Stimulated activated CD8-positive, alpha-beta memory T cell treated with anti-CD3 and anti-CD28 coated beads, Interleukin-7, amount 100 ng/mL, for 1 hour (primary cell): ENCODE measurements at places on chromosomes 11 and 22.

DNA sequence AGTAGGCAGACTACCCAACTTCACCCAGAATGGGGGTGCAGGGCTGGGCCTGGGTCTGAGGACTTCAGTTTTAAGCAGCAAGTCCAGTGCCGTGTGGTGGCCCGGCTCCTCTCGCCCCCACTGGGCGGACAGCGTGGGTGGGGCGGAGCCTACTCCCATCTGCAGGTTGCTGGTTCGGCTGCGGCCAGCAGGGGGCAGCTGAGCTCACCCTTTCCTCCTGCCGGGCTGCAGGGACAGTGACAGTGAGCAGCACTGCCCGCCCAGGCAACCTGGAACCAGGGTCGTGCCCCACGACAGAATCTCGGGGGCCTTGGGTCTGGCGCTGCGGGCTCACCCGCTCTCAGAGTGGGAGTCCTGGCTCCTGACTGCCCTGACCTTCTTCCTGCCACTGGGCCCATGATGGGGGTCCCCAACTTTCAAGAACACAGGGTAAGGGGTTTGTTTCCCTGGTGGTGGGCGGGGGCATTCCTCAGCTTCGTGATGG lies 6.2 kb upstream of the NEAT1 start:
- peak; percentile 86 for DNase-seq

- no peak for DNase-seq
These were observed 5.3 kb upstream of the NAA40 start for GRCh38 chr11:63933459-63933858.

DNA sequence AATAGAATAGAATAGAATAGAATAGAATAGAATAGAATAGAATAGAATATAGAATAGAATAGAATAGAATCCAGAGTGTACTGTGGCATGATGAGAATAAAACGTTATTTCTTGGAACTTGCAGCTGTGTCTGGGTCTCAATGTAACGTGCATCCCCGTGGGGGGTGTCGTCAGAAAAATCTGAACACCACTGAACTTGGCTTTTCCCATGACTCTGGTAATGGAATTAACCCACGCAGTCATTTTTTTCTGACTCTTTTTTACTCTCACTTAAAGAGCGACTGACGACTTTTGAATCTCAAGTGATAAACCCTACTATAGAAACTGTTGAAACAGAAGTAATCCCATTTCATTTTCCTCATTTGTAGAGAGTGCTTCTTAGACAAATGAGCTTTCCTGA lies 92.4 kb upstream of the BID start:
- DNase-seq, result no peak

DNA sequence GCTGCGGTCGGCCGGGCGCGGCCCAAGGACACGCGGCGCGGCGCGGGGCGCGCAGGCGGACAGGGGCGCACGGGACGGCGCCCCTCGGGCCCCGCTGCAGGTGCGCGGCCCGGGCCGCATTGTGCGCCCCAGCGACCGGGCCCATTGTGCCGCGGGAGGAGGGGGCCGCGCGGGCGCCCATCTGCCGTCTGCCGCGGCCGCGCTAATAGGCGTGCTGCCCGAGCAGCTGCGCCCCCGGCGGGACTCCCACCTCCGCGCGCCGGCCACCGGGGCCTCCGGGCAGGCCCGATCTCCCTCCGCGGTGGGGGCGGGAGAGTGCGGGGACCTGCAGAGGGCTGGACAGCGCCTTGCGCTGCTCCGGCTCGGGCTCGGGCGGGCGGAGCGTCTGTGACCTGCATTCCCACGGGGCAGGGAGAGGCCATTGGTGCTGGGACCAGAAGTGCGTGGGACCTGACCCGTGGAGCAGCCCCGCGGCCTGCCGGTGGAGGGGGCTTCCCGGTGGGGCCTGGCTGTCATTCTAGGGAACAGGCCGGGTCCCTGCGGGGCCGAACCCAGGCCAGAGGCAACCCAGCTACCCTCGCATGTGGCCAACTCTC lies 933 bp downstream of the BRSK2 start:
- DNase-seq, result no peak

DNA sequence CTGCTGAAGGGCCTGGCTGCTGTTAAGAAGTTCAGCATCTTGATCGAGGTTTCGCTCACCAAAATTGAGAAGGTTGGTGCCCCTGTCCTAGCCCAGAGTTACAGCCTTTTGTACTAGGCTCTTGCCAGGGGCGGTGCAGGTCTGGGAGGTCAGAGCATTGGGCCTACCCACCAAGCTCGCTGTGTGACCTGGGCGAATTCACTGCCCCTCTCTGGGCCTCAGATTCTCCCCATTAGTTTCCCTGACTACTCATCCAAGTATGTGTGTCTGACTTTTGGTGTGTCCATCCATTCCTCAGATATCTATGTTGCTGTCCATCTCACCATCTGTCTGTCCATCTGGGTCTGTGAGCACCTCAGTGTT lies 10.9 kb downstream of the USP35 start:
- DNase-seq, result no peak

DNA sequence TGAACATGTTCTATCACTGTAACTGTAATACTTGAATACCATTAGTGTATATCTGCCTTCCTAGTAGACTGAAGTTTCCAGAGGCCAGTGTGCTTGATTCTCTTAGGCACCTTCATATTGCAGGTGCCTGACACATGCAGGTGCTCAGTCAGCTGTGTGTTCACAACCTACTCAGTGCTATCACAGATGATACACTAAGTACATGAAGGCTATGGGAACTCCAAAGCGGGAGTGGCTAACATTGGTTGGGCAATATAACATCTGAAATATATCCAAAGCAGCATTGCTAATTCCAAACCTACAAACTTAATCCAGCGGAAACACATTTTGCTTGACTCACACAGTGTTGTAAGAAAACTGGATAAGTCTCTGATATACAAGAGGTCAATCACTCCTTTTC lies 539.3 kb upstream of the ISX start:
- DNase-seq, result no peak

DNA sequence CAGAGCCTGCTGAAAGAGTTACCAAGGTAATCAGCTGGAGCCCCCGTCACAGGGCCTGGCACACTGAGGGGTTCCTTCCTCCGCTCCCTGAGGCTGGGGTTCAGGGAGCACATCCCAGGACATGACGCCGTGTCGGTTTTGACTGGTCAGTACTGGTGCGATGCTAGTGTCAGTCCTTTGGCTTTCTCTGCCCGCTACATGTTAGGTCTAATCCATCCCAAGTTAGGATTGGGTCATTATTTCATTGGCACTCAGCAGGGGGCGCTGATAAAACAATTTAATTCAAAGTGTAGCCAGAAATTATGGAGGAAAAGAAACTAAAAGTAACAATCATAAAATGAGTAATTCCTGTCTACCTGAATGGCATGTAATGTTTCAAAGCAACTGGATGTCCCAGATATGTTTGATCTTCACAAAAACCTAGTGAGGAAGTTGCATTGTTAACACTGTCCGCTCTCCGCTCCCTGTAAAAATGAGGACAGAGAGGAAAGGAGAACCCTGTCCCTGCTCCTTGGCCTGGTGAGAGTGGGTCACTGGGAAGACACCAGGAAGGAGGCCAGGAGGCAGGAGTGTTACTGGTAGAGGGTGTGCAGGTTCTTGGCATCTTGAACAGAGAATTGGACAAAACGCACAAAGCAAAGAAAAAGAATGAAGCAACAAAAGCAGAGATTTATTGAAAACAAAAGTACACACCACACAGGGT lies 27.1 kb downstream of the TSKU start:
- DNase-seq, result no peak

DNA sequence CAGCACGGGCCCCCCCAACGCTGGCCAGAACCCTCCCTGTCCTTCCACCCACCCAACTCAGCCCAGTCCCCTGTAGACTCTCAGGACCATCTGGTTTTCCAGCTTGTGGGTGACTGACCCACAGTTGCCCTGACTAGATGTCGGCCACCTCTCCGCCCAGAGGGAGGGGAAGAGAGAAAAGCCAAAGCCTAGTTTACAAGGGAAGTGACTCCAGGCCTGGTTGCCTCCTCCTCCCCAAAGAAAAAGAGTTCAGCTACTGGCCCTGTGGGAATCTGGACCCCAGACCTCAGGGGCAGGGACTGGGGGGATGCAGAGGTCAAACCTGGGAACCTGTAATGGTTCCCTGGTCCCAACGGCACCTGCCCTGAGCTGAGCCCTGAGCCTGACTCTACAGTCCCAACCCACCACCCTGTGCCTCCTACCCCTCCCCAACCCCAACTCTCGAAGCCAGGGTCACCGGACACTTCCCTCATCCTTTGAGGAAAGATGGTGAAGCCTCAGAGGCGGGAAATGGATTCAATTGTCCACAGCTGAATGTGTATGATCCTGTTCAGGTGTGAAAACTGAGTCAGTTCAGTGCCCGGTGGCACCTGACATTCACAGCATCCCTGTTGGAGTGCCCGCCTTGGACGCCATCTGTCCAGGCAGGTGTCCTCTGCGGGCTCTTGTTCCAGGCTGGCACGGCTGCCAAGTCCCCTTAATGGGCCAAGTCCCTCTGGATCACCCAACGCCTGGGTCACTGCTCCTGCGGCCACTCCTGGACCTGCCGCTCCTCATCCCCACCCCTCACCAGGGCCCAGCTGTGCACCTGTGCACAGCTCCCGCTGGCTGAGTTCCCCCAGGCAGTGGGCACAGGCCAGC lies 21.0 kb upstream of the WNT7B start:
- no peak for DNase-seq

DNA sequence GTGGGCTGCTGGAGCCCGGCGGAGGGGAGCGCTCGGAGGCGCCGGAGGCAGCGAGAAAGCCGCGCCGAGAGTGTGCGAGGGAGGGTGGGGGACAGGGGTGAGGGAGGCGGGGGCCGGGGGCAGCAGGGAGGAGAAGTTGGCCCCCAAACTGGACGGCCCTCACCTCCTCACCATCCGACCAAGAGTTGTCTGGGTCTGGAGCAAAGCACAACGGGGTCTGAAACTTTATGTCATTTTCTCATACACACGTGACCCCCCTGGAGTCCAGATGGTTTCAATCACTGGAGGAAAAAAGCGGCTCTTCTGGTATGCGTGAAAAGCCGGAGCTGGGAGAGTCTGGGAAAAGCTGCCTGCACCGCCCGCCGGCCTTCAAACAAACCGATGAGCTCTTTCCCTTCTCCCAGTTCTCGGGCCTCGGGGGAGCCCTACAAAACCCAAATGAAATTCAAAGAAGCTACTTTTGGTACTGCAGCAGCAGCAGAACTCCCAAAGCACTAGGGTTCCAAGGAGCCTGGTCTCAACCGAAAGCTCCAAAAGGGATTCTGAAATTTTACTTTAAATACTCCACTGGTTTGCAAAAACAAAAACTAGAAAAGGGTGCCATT lies 39.7 kb upstream of the AKIP1 start:
- no peak for DNase-seq

- no peak for DNase-seq
These were observed 2.2 kb downstream of the SLC37A4 start for GRCh38 chr11:119028346-119029068.

DNA sequence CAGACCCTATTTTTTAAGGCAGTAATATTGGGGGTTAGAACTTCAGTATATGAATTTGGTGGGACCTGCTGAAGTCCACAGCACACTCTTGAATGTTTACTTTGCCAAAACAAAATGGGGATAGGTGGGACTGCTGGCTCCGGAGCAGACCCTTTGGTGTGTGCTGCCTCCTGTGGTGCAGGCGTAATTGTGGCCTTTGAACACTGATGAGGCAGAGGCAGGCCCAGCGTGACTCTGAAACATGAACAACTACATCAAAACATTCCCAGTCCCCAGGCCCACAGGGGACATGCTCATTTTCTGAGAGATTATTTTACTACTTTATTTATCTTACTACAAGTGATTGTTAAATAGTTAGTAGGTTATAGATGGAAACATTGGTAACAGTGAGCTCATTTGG lies 225.0 kb upstream of the TBCEL start:
- no peak for DNase-seq

- no peak for DNase-seq
These were observed 5.2 kb downstream of the CAPN5 start for GRCh38 chr11:77071671-77072605.

DNA sequence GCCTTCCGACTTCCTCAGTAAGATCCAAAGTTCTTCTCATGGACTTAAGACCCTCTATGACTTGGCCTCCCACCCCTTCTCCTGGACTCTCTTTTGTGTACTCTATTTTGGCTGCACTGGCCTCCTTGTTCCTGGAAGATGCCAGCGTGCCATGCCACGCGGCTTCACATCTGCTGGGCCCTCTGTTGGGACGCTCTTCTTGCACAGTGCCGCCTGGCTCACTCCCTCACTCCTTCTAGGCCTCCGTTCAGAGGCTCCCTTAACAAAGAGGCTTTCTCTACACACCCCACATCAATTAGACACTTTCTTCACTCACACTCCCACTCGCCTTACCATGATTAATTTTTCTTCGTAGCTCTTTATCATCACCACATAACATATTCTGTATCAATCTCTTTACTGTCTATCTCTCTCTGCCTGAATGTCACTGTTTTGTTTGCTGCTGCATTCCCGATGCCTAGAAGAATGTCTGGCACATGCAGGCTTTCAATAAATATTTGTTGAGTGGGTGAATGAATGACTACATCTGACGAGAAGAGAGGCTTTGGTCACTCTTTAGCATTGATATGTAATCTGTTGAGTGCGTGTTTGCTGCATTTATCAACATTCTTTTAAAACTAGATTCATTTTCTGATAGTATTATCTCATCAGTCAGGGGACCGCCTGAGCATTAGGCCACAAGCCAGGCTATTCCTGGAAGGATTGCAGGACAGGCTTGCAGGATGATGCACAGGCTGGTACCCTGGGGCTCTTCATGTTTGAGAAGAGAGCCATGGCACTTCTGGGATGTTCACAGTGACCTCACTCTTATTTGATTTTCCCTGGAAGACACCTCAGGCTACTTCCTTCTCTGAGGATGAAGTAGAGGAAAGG lies 60.6 kb upstream of the AMPD3 start:
- DNase-seq, result no peak

DNA sequence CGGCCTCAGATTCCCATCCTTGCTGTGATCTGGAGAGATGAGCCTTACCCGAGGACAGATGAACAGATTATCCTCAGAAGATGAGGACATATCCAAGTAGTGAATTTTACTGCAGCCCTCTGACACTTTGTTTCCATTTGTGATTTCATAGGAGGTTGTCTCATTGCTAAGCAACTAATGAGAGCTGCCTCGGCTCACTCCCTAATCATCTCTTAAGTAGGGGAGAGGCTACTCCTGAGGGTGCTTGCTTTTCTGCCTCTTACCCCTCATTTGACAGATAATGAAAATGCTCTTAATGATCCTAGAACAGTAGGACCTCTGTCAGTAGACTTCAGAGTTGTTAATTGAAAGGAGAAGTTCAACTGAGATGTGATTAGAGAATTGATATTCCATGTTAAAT lies 150.9 kb downstream of the TBC1D22A start:
- no peak for DNase-seq
